ENCODE measurements at places on chromosomes 6 and 20. TPM values are rescaled to one million over a fixed set of nuclear protein-coding genes. Genes with fewer than 3 reads are reported as not detected.

Gene CRISP2
- total RNA-seq, result not detected

Gene TRMT6
- total RNA-seq, result 10.1 TPM

Gene PRRT1
- total RNA-seq, result 0.10 TPM

Gene PAQR8
- total RNA-seq, result 34.0 TPM

Gene TRIM15
- 2.6 TPM for total RNA-seq

Gene FNDC1
- total RNA-seq, result 1.3 TPM

Data from hepatocyte (in vitro differentiated cells).